HTR-8/SVneo (cell line): ENCODE measurements at places on chromosomes 11 and 22.

DNA sequence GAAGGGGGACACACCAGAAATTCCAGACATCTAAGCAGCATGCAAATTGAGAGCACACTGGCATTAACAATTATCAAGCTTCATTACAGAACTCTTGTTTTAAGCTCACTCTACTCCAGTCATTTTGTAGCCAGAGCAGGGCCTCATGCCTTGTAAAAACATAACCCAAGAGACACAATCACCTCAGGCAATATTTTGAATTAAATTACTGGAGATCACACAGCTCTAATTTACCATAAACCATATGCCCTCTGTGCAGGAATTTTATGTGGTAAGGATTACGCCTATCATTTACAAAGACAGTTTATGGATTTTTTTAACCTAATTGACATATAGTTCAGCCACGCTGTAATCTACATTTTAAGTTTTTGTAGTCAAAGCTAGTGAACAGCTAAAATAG, 414.1 kb upstream of the DDI1 start:
- no peak for DNase-seq

GRCh38 chr22:20432244-20432686, 5.4 kb downstream of the SCARF2 start:
- no peak for DNase-seq

- no peak for DNase-seq
These were observed 27.9 kb downstream of the ZNRF3 start for GRCh38 chr22:28911304-28911690.

GRCh38 chr11:30956751-30957150, 370.6 kb upstream of the MPPED2 start:
- no peak for DNase-seq

GRCh38 chr11:12269104-12269441, 108.3 kb upstream of the PARVA start:
- peak; percentile 68 for DNase-seq

GRCh38 chr11:118744046-118744445, 46.9 kb downstream of the DDX6 start:
- DNase-seq: no peak

DNA sequence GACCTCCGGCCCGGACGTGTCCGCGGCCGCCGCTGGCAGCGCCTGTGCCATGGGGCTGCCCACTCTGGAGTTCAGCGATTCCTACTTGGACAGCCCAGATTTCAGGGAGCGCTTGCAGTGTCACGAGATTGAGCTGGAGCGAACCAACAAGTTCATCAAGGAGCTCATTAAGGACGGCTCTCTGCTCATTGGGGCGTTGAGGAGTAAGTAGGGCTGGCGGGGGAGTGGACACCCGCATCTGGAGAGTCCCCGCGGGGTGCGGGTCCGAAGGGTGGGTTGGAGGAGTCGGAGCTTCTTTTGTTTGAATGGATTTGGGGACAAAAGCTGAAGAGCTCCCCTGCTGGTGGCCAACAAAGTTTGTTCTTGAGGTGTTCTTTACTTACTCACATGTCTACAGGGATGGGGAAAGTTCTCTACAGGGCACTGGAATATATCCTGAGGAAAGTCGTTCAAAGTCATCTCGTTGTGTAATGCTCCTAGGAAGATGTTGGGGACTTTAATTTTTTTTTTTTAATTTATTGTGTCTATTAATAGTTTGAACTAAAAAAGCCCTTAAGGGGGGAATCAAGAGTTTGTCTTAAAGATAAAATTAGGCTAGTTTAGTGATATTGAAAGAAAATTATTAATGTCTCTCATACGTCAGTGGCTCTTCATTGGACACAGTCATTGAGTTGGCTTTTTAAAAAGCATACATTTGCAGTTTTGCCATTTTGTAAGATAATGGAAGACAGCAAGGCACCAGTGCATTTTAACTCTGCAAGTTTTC, 725 bp downstream of the ARHGAP42 start:
- DNase-seq: peak; percentile 87

- DNase-seq: no peak
These were observed 13.2 kb downstream of the PPARA start for GRCh38 chr22:46163557-46163888.

GRCh38 chr11:20926799-20927540, 257.6 kb downstream of the NELL1 start:
- no peak for DNase-seq

DNA sequence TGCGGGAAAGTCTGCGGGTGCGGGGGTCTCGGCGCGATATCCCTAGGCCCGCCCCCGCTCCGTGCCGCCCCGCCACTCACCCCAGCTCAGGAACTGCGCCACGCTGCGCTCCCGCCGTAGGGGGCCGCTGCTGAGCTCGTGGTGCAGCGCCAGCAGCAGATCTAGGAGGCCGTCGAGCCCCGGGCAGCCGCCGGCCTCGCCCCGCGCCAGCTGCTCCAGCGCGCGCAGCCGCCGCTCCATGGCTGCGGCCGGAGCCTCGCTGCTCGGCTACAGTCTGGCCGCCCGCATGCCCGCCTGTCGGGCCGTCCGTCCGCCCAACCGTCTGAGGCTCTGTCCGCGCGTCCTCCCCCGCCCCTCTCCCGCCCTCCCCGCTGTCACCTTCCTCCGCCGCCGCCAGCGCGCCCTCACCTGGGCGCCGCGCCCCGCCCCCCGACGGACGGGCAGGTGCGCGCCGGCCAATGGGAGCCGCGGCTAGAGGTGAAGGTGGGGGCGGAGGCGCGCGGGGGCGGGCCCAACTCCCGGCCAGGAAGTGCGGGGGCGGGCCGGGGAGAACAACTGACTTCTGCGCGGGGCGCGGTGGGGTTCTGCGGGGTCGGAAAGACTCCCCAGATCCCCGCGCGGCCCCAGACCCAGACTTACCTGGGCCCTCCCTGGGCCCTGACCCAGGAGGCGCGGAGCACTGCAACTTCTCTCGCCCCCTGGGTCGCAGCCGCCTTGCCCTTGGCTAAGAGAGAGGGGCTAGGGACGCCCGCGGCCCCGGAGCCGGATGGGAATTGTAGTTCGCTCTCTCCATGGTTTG, at the start of gene CDC42BPG:
CDC42BPG (minus strand) TSS at position 324 of the 799 bp plus-strand sequence; CDS start at position 240, 84 bp downstream.
- peak; percentile 61 for DNase-seq

GRCh38 chr22:38866024-38866398, 6.0 kb downstream of the CBX6 start:
- DNase-seq: no peak

GRCh38 chr11:26286472-26287066, 45.4 kb upstream of the ANO3 start:
- peak; percentile 21 for DNase-seq

- DNase-seq: no peak
These were observed 6.6 kb downstream of the ABCC8 start for GRCh38 chr11:17469998-17470397.

DNA sequence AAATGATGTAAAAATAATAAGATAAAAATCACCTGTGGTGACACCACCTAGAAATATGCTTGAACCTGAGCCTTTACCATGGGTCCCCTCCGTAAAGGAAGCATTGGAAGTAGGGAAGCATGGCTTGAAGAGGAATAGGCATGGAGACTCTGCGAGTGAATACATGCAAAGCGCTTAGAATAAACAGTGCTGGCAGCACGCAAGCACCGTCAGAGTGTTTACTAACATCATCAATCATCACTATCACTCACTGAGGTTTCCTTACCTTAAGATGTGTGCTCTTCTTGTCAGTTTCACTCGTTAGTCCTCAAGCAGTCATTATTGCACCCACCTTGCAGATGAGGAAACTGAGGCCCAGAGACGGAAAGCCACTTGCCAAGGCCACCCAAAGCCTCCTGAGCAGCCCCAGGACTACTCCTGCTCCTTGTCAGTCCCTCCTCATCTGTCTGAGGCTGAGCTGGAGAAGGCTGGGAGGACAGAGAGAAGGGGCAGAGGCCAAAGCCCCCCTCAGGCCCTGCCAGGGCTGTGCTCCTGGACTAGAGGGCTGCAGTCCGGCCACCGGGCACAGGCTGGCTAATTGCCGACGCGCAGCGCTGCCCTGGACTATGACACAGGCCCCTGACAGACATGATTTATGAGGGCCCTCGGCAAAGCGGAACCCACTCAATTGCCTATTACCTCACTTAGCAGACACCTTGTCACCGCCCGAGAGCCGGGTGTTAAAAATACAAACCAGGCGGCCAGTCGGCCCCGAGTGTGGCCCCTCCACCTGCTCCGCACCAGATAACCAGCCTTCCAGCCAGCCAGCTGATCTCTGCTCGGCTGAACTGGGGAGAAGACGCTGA, 168.9 kb downstream of the MN1 start:
- DNase-seq: no peak

- no peak for DNase-seq
These were observed 2.0 kb upstream of the ZNF195 start for GRCh38 chr11:3380706-3381545.

- DNase-seq: no peak
These were observed 93.7 kb downstream of the CCDC83 start for GRCh38 chr11:85948884-85949283.

GRCh38 chr11:82270870-82271269, 462.8 kb downstream of the FAM181B start:
- DNase-seq: no peak

GRCh38 chr11:113338730-113339129, 24.3 kb downstream of the TTC12 start:
- DNase-seq: no peak

DNA sequence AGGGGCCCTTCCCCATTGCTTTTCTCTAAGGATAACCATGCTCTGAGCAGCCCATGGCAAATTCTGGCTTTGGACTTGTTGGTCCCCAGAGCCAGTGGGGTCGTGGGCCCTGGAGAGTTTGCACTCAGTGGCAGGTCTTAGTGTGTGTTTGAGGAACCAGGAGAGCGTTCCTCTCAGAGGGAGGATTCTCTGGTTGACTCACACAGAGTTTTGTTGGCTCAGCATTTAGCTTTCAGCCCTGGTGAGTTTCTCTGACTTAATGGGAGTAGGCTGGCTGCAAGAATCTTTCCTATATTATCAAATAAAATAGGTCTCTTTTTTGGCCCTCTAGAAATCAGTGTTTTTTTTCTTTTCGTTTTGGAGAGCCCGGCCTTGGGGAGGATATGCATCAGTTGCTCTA, 20.9 kb downstream of the ST14 start:
- no peak for DNase-seq

- no peak for DNase-seq
These were observed 8.4 kb downstream of the FXYD6 start for GRCh38 chr11:117868088-117868487.

DNA sequence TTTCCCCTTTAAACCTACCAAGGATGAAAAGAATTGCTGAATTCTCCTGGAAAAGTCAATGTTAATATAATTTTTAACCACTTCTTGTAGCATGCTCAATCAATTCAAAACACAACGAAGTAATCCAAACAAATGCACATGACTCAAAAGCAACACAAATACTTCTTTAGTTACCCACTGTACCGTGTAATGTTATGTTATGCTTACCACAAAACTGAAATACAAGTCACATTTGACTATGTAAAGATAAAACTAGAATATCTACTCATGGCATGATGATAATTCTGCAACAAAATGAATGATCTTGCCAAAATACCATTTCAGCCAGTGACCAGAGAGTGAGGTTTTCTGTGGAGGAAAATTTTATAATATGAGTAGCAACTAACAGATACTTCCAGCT, 587.0 kb downstream of the DLG2 start:
- no peak for DNase-seq

DNA sequence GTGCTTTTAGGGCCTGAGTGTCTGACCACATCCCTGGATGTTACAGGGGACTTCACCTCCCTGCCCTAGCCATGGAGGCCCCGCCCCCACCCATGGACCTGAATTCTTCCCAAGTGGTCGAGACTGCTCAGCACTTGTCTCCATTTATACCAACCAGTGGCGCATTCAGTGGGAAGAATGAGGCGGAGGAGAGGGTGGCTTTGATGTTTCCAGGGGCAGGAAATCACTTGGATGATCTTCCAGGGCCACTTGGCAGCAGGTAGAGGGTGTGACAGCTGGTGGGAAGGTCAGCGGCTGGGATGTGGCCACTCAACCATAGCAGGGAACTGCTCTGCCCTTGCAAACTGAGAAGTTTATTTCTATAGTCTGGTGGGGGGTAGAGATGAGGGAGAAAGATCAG, 155.1 kb upstream of the BLID start:
- no peak for DNase-seq

- DNase-seq: no peak
These were observed 32.6 kb downstream of the PRDM11 start for GRCh38 chr11:45178890-45179671.

GRCh38 chr11:62445314-62445740, 26.5 kb downstream of the SCGB1A1 start:
- no peak for DNase-seq

- peak; percentile 26 for DNase-seq
These were observed 56.9 kb upstream of the EIF3D start for GRCh38 chr22:36585841-36586240.

DNA sequence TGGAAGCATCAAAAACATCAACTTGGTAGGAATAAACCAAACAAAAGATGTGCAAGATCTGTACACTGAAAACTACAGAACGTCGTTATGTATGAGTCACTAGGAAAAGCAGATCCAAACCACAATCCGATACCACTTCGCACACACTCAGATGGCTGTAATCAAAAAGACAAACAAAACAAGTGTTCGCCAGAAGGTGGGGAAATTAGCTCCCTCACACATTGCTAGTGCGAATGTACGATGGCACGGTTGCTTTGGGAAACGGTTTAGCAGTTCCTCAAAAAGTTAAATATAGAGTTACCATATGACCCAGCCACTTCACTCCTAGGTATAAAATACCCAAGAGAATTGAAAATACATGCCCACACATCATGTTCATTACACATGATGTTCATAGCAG, 14.8 kb upstream of the CARD10 start:
- no peak for DNase-seq

GRCh38 chr11:119422809-119423508, at the start of gene THY1:
Gene THY1 (minus strand): TSS chr11:119423172. CDS start chr11:119420905, 2,267 bp downstream.
- DNase-seq: peak; percentile 69

GRCh38 chr11:134139873-134140331, 71.0 kb downstream of the JAM3 start:
- DNase-seq: peak; percentile 63

- no peak for DNase-seq
These were observed 734 bp downstream of the SNU13 start for GRCh38 chr22:41687901-41688364.

GRCh38 chr11:84022695-84023094, 736.5 kb upstream of the CCDC90B start:
- DNase-seq: no peak

GRCh38 chr11:64787526-64788320, 9.4 kb upstream of the SF1 start:
- peak; percentile 45 for DNase-seq

GRCh38 chr11:35393098-35393497, 26.3 kb downstream of the SLC1A2 start:
- no peak for DNase-seq

GRCh38 chr22:28759861-28760560, 12.5 kb upstream of the CCDC117 start:
- DNase-seq: no peak
